ENCODE measurements at places on chromosomes 13 and 19.

DNA sequence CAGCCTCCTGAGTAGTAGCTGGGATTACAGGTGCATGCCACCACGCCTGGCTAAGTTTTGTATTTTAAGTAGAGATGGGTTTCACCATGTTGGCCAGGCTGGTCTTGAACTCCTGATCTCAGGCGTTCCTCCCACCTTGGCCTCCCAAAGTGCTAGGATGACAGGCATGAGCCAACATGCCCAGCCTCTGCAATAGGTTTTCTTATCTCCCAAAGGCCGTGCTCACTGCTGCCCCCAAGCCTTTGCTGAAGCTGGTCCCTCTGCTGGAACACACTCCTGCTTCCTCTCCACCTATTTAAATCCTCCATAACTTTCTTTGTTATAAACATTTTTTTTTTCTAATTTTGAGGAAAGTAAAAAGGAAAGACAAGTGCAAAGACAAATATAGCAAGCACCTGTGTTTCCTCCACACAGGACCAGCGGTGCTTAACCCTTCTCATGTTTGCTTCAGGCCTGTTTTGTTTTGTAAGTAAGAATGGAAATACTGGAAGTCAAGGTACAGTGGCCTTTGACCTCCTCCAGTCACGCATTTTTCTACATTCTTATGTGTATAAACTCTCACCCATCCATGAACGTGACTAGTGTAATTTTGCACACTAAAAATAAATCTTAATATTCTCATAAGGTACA lies 14.5 kb upstream of the TNFAIP8L1 start:
- DNase-seq = no peak

GRCh38 chr13:48978942-48979601 lies 3.4 kb downstream of the FNDC3A start:
- DNase-seq = no peak

- DNase-seq = no peak
Observed at GRCh38 chr13:110438211-110438610, 123.3 kb downstream of the RAB20 start.

- DNase-seq = no peak
Observed at GRCh38 chr13:106173891-106174610, 361.4 kb downstream of the EFNB2 start.

DNA sequence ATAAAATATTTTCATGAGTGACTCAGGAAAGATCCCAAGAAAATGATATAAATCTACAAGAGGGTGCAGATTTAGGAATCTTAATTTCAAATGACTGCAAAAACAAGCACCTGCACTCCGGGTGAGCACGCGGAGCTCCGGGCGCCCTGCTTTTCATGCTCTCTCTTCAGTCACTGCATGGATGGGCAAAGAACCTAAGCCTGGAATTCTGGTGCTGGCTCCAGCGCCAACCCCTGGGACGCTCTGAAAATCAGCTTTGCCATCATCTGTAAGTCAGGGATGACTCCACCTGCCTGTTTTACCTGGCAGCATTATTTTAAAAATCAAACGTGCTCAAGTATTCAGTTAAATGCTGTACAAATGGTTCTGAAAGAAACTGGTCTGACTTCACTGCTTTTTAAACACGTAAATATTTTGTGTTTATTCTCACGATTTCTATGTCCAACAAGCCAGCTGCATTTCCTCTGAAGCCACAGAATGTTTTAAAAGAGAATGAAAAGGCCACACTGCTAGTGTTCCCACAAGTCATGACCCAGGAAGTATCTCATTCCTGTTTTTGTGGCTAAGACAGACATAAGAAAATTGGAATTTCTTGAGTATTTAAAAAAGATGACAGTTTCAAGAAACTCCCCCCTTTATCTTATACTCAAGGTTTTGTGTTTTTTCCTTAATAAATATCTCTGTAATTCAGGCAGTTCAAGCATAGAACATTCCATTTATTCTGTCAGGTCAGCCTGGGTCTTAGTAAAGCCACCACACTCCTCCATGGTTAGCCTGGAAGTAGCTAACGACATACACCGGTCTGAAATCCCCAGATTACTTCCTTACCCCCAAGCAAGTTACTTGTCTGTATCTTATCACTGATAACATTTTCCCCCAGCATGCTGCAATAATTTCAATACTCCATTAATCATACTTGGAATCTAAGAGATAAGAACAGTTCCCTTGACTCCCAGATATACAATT lies 81.1 kb downstream of the COL4A1 start:
- no peak for DNase-seq

DNA sequence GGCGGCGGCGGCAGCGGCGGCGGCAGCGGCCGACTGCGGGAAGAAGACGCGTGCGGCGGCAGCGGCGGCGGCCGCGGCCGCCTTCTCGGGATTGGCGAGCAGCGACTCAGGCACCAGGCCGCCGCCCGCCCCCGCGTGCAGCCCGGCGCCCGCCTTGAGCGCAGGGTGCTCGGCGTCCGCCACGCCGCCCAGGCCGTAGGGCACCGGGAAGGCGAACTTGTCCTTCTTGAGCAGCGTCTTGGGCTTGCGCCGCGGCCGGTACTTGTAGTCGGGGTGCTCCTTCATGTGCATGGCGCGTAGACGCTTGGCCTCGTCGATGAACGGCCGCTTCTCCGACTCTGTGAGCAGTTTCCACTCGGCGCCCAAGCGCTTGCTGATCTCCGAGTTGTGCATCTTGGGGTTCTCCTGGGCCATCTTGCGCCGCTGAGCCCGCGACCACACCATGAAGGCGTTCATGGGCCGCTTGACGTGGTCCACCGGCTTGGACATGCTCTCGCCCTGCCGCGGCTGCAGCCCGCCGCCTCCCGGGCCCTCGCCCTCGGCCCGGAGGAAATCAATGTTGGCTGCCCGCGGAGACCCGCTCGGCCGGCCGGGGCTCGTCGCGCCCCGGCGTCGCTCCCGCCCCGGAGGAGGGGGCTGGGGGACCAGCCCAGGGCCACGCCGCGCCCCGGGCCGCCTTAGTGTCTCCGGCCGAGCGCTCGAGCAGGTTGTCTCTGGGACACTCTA lies 621 bp downstream of the SOX21 start:
- DNase-seq = no peak

DNA sequence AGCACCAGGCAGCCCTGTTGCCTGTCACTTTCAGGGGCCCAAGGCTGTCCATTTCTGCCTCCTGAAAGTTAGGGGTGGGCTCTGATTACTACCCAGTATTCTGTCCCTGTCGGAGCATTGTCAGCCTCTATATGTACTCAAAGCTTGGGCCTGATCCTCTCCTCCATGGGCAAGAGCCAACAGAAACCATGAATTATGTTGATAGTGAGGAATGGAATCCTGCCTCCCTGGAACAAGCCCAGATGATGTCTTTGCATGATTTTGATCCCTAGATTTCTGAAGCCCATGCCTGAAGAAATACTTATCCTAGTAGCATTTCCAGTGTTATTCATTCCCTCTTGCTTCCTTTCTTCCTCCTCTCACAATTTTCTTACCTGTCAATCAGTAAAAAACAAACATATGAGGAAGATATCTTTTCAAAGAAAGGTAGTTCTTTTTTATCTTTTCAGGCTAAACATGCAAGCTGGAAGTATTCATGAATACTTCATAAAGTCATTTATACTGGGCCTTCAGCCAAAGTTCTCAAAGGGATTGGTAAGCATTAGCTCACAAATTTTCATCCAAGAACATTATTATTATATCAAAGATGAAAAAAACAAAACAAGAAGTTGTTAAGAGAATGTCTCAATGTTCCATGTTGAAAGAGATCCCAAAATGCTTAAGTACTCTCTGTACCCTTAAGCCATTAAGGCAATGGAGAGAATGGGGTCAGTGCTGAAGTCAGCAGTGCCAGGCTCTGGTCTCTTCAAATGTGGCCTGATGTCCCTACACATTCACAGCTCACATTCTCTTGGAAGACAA lies 171.7 kb downstream of the NHLRC3 start:
- DNase-seq = no peak

DNA sequence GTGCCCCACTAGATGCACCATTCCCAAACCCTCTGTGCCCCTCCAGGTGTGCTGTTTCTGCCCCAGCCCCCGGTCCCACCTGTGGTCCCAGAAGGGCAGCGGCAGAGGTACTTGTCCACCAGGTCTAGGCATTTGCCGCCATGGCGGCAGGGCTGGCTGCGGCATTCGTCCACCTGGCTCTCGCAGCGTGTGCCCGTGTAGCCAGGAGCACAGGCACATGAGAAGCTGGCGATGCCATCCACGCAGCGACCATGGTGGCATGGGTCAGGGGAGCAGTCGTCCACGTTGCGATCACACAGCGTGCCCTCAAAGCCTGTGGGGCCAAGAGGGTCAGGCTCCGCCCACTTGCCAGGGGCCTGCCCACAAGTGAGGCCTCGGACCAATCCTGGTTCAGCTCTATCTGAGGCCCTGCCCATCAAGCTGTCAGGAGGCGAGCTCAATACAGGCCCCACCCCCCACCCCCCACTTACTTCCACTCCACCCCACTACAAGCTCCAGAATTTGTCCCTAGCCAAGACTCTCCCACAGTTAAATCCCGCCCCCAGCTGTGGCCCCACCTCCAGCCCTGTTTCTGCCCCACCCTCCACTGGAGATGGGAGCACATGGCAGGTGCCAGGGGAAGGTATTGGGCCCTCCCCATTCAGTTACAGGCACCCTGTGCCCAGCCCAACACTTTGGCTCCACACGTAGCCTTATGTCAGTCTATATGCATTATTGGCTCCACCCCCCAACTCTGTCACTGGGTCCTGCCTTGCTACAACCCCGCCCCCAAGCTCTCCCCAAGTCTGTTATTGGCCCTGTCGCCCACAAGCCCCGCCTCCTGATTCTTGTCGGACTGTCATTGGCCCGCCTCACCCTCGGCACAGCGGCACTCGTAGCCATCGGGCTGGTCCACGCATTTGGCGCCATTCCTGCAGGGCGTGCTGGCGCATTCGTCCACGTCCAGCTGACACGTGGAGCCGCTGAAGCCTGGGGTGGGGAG lies 13.5 kb downstream of the NOTCH3 start:
- DNase-seq = no peak

- DNase-seq = no peak
Observed at GRCh38 chr13:60155978-60156377, 7.8 kb downstream of the DIAPH3 start.

- no peak for DNase-seq
Observed at GRCh38 chr13:61316647-61317046, 99.0 kb downstream of the PCDH20 start.

DNA sequence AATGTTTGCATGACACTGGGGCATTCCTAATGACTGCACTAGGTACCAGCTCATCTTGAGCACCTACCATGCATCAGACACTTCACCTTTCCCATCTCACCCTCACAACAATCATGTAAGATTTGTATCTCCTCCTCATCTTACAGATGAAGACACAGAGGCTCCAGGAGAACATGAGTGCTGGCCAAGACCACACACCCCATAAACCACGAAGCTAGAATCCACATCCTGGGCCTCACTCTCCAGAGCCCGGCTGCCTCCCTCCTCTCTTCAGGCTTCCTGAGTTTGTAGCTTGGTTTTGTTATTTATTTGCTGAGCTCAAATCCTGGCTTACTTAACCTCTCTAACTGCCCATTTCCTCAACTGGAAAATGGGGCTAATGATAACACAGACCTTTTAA lies 25.9 kb downstream of the FAM216B start:
- DNase-seq = no peak

- peak; percentile 61 for DNase-seq
Observed at GRCh38 chr19:10603084-10603872, 16.2 kb upstream of the AP1M2 start.

GRCh38 chr19:47190167-47190727 lies 40.8 kb downstream of the BBC3 start:
- no peak for DNase-seq

DNA sequence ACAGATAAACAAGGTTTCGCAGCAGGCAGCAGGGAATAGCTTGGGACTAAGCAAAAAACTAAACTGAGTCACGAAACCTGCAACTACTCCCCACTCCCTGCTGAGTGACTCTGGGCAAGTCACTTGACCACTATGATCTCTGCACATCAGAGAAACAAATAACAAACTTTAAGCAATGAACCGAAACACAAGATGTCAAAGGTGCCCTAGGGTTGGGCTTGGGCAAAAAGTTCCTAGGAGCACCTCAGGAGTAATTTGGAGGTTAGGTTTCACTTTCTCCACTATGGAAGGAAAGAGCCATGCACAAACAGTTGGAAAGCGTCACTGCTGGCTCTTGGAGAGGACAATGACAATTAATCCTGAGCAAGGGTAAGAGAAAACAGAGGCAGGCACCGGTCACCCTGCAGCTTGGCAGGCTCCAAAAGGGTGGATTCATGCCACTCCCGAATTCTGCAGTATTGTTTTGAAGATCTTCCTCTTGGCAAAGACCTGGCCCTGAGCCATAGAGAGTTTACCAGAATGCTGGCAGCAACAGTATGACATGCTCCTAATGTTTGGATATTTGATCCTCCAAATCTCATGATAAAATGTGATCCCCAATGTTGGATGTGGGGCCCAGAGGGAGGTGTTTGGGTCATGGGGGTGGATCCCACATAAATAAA lies 60.3 kb downstream of the CRYL1 start:
- DNase-seq = no peak

GRCh38 chr13:24043590-24044350 lies 116.8 kb upstream of the SPATA13 start:
- DNase-seq = no peak

DNA sequence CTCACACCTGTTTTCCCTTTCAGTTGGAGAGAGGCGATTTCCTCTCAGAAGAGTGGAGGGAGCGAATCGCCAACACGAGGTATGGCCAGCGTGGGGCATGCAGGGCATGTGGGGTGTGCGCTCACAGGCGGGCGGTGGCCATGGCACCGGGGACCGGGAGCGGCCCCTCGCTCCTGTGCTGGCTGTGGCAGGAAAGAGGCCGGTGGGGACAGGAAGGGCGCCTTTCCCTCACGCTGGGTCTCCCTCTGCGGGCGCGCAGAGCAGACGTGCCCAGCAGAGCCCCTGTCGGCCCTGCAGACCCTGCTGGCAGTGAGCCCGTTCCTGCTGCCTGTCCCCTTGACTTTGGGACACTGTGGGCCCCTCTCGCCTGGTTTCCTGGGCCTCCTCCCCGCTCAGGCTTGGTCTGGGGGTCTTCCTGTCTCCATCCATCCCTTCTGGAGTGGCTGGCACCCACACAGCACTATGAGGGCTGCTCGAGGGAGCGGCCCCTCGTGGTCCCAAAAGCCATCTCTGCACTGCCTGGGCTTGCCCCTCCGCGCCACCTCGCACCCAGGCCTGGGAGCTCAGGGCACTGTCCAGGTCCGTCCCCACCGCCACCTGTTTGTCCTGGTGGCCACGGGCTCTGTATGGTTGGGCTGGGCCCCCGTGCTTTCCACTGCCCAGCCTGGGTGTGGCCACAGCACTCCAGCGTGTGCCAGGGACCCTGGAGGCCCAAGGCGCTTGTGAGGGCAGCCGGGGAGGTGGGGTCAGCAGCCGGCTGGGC lies 36.1 kb downstream of the PLEKHJ1 start:
- no peak for DNase-seq

DNA sequence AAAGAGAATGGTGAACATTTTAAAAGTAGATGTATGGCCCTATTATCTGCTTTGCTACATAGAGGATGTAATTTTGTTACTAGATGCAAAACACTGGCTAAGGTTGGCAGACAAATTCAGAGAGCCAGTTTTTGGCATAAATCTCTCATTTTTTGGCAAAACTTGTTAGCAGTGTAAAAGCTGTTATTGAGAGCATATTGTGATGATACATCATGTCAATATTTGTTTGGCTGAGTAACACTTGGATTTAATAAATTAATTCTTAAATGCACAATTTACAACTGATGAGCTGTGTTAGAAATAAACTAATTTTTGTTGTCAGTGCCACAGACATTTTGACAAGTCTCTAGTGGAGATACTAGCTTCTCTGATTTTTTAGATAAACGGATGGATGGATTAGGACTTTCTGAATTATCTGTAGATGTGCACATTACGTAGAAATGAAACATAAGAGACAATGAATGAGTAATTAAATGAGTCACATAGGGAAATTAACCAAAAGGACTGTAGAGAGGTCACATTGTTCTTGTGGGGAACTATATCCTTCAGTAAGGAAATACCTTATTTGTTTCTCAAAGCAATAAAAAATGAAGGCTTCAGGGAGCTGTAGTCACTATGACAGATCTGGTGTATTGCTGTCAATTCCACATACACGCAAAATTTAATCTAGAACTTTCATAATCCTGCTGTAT lies 17.4 kb downstream of the UFM1 start:
- DNase-seq = no peak
